ENCODE measurements at places on chromosomes 2 and 18.

- DNase-seq: no peak
Observed at GRCh38 chr2:10449838-10450691, 1.9 kb upstream of the ODC1 start.

- DNase-seq: no peak
Observed at GRCh38 chr2:217662984-217663602, 339.7 kb downstream of the TNS1 start.

- DNase-seq: peak; percentile 89
Observed at GRCh38 chr2:97849881-97850528, 136.6 kb downstream of the ZAP70 start.

GRCh38 chr2:20052861-20053281, 1.4 kb upstream of the LAPTM4A start:
- no peak for DNase-seq

GRCh38 chr2:98015671-98016070, 19.9 kb upstream of the TMEM131 start:
- DNase-seq: no peak

DNA sequence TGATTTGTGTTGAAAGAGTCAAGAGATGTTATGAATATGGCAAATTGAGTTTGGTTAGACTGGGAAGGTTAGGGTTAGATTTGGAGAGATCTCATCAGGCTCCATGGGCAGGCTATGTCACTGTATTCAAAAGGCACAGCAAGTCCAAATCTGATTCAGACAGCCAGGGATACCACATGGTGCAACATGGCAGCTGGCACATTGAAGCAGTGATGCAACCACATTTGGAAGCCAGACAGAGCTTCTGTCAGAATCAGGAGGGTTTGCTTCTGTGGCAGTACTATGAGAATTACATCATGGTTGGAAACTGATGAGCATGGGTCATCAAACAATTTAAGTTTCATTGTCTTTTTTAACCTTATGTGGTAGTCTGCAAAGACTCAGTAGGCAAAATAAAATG, 772.2 kb downstream of the SUCLG1 start:
- no peak for DNase-seq

DNA sequence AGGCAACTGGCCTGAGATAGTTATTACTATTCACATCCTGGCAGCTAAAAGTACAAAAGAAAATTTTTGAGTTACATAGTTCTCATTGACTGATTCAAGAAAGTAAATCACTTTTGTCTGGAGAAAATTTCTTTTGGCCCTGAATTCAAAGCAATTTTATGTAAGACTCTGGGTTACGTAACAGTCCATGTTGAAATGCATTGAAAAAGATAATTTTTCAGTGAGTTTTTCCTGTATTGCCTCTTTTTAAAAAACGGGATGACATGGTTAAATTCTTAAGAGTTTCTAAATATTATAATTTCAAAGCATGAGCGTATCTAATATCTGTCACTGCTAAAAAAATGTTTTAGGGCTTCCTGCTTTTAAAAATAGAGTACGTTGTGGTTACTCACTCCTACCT, 72.7 kb downstream of the ANKRD12 start:
- DNase-seq: no peak

DNA sequence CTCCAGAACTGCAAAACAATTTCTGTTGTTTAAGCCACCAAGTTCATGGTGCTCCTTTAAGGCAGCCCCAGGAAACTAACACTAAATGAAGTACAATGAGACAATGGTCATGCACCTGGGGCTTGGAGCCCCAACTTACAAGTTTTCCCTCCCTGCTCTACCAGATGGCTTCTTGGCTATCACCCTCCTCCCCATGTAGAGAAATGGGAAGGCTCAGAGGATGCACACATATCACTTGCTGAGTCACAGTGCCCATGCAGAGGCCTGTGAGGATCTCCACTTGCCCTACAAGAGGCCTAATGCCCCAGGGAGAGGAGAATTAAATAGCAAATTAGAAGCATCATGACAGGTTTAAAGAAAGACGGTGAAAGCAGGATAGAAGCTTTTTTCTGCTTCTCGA, 270.9 kb downstream of the TTC32 start:
- DNase-seq: no peak

- DNase-seq: no peak
Observed at GRCh38 chr2:45259138-45259537, 249.9 kb upstream of the SIX2 start.

GRCh38 chr18:51498085-51498855, 300.8 kb upstream of the MEX3C start:
- no peak for DNase-seq

DNA sequence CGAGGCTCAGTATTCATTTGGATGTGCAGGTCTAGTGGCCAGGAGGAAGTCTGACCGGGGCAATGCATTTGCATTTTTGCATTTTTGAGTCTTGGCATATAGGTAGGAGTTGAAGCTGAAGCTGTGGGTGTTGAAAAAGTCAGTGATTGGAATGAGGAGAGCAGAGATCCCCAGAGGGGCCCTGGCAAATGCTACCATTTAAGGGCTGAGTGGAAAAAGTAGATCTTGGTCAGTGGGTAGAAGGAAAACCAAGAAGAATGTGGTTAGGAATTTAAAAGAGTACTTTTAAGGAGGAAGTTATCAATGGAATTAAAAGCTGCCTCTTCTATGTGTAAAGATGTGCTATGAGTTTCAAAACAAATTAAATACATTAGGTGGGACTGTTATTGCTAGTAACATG, 143.0 kb downstream of the ZEB2 start:
- no peak for DNase-seq

DNA sequence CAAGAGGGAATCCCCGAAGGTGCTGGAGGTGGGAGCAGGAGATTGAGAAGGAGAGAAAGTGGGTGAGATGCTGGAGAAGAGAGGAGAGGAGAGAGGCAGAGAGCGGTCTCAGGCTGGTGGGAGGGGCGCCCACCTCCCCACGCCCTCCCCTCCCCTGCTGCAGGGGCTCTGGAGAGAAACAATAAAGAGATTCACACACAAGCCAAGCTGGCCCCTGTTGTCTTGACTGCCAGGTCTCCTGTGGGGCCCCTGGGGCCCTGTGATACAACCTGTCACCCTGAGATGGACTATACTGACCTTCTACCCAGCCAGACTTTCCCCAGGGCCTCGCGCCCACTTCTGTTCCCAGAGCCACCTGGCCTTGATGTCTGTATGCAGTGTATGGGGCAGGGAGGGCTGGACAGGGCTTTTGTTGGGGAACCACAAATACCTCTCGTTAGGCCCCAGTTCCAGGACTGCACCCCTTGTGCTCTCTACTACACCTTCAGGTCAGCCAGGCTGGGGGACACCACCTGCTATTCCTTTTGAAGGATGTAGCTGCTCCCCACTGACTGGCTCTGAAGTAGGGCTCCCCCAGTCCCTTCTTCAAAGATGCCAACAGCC, 8.0 kb upstream of the SPEG start:
- no peak for DNase-seq

- peak; percentile 10 for DNase-seq
Observed at GRCh38 chr2:56191617-56192016, 7.8 kb downstream of the CCDC85A start.

DNA sequence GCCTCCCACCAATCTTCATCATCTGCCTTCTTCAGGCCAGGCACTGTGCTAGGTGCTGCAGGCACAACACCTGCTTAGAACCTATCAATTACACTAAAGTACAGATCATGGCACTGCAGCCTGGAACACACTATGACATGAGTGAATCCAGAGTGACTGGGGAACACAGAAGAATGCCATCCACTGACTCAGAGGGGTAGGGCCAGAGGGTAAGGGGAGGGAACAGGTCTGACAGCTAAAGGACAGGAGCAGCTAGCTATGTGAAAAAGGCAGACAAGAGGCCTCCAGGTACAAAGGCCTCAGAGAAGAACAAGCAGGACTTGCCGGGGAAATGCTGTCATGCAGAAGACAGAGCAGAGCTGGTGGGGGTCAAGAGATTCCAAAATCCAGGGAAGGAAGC, 53.3 kb upstream of the ACAA2 start:
- DNase-seq: no peak

GRCh38 chr2:188292348-188293239, 920 bp downstream of the GULP1 start:
- DNase-seq: no peak

GRCh38 chr2:23523373-23524260, 138.6 kb downstream of the KLHL29 start:
- no peak for DNase-seq

- DNase-seq: no peak
Observed at GRCh38 chr2:61439241-61440002, 31.5 kb downstream of the USP34 start.

- no peak for DNase-seq
Observed at GRCh38 chr2:31151501-31151900, 13.3 kb upstream of the GALNT14 start.

DNA sequence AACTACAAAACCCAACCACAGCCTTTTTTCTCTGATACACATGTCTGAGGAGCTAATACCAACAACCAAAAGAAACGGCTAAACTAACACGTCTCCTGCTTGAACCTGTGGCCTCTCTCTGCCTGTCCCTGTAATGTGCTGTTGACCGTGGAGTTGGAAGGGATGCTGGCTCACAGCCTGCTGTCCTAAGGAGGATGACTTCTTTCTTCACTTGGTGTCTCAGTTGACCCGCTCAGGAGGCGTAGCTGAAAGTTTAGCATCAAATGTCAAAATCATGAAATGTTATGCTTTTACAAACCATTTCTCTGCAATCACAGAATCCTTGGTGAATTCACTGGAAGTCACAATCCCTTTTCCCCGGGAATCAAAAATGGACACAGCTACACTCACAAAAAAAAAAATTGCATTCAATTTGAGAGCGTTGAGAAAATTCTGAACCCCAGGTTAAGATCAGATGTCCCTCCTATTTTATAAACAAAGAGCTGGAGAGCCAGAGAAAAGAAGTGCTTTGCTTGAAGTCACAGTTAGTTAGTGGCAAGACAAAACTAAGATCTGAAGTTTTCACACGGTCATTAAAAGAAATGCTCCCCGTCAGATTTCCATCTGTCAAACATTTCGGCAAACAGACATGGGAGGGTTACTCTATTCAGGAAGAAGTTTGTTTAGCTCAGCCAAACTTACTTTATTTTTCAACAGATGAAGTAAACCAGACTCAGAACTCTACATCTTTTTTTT, 74.3 kb downstream of the IRS1 start:
- DNase-seq: no peak

DNA sequence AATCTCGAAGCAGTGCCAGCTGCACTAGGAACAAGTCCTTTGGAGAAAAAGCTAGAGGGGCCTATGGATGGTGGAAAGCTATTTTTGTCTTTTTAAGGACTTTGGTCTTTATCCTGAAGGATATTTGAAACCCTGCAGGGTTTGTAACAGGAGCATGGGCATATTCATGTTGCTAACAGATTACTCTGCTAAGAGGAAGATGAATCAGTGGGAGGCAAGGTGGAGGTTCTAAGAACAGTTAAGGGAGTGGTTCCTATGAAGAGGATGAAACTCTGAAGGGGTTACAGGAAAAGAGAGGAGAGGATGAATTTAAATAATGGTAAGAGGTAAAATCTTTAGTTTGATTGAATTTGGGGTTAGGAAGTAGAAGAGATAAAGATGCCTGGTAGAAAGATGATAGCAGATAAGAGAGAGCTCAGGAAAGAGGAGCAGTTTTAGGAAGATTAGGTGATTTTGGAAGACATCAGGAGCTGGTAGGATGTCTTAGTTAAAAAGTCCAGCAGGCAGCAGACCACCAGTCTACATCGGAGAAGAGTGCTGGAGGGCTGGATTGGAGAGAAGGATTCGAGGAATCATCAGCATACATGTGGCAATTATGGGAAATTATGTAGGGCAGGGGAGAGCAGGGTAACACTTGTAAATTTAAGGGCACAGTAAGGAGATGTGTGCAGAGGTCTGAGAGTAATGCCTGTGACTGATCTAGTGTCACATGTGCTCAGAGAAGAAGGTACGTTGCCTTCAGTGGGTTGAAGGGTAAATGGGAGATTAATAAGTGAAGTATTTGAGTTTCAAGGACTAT, 39.3 kb upstream of the C1GALT1C1L start:
- DNase-seq: no peak

DNA sequence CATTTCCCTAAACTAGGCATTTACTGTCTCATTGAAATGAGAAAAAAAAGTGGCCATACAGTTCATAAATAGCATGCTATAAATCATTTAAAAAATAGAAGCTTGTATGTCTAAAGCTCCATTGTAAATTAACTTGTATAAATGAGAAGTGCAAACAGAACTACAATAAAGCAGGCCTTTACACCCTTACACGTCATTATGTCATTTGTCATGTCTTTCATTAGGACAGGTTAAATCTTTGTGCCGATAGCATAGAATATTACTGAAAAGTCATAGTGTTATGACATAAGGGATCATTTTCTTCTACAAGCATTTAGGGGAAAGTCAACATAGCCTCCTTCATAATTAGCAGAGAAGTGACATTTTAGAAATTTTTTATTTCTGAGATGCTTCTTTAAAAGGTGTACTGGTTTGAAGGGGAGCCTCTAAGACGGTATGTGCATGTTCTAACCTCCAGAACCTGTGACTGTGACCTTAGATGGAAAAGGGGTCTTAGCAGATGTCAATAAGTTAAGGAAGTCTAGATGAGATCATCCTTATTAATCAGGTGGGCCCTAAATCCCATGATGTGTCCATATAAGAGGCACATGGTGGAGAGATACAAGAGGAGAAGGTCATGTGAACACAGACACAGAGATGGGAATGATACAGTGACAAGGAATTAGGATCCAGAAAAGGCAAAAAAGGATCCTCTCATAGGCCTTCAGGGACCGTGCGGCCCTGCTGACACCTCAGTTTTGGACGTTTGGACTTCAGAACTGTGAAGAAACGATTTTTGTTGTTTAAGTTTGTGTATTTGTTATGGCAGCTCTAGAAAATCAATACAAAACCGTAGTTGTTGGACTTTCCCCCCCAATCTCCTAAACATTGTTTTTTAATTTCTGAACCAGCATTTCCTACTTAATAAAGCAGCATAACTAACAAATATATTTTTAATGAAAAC, 863.7 kb downstream of the MBD2 start:
- no peak for DNase-seq

- no peak for DNase-seq
Observed at GRCh38 chr18:66972681-66973080, 368.8 kb upstream of the CDH19 start.

DNA sequence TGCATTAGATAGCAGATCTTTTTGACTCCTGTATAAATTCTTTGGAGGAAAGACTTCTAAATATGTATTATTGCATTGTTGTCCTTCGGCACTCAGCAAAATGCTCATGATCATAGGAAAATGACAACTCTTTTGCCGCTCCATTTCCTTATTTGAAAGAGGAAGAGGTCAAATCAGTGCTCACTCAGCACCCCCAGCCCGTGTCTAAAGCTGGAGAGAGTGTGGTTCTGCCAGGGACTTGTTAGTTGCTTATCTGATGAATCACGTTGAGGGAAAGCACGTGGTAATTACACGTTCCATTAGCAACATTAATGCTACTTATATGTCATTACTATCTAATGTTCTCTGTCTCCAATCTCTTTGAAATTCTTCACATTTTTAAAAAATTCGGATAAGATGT, 46.0 kb upstream of the MBP start:
- no peak for DNase-seq
